ELR (cell line): ENCODE measurements at places on chromosomes 4 and X.

GRCh38 chrX:9842541-9842940 is 56.3 kb downstream of the SHROOM2 start:
- DNase-seq = peak; percentile 33

- DNase-seq = peak; percentile 64
Observed at GRCh38 chr4:80183250-80184052, 13.9 kb upstream of the PRDM8 start.

GRCh38 chr4:176475067-176475466 is 155.3 kb downstream of the SPCS3 start:
- no peak for DNase-seq

GRCh38 chr4:145281951-145282350 is 101.6 kb upstream of the OTUD4 start:
- no peak for DNase-seq

- peak; percentile 79 for DNase-seq
Observed at GRCh38 chr4:142248946-142249345, 597.2 kb downstream of the INPP4B start.

DNA sequence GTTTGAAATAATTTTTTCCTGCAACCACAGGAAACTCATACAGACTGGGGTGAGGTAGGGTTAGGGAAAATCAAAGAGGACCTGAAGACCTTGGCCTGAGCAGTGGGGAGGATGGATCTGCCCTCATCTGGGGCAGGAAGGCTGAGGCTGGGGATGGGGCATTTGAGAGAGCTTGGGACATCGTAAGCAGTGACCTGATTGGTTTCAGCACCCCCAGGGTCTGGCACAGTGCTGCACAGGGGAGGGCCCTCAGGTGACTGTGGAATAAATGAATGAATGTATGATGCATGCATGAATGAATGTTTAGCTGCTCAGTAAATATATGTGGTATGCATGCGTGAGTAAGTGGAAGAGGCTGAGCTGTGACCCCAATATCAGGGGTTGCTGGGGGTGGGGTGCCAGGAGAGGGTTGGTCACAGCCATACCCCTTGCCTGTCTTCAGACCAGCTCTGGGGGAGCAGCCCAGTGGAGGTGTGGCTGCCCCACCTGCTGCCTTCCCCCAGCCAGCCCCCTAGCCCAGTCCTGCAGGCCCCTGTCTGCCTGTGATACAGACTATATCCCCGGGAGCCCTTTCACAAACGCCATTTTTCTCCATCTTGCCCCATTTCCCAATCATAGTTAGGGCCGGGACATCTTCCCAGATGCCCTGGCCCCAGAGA is 11.0 kb upstream of the TNIP2 start:
- no peak for DNase-seq

GRCh38 chrX:38806875-38807621 is 5.8 kb downstream of the MID1IP1 start:
- no peak for DNase-seq

DNA sequence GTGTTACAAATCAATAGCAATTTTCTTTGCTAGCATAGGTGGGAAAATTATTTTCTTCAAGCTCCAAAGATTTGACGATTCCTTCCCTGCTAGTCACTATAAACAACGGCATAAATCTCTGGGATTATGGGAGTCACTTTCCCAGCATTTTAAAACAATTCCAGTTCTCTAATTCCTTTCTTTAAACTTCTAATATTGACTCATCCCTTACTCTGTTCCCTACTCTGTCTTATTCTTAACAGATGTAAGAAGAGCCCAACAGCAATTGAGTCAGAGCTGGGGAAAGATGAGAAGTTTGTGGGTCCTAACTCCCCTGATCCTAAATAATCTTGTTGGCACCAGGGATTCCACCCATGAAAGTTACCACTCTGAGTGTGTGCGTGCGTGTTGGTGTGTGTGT is 47.4 kb upstream of the IL21 start:
- DNase-seq = peak; percentile 86

- no peak for DNase-seq
Observed at GRCh38 chr4:3384391-3384770, 57.4 kb upstream of the HGFAC start.

DNA sequence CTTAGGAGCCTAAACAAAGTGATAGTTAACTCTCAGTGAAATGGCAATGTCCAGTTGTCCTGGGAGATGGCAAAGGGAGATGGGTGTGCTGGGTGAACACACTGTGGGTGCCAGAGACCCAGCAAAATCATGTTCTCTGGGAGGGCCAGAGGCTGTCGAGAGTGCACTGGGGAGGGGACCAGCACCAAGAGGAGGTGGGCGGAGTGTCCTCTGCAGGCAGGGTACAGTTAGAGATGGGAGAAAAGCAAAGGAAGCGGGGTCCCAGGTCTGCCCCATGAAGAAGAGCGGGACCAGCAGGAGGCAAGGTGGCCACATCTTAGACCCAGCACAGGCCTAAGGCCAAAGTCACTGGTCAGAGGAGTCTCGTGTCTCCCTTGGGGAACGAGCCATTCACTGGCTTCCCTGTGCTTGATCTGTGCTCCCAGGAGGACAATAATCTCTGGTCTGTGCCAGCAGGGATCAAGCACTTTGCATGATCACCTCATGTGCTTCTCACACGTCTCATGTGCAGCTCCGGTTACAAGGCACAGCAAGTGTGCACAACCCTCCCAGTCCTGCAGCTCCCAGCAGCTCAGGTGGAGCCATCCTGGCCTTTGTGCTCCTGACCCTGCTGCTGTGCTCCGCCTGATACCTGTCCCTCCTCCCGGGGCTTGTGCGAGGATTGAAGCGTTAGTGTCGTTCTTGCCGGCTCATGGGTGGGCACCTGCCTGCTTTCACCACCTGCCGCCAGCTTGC is 100.9 kb downstream of the FAM53A start:
- DNase-seq = no peak

DNA sequence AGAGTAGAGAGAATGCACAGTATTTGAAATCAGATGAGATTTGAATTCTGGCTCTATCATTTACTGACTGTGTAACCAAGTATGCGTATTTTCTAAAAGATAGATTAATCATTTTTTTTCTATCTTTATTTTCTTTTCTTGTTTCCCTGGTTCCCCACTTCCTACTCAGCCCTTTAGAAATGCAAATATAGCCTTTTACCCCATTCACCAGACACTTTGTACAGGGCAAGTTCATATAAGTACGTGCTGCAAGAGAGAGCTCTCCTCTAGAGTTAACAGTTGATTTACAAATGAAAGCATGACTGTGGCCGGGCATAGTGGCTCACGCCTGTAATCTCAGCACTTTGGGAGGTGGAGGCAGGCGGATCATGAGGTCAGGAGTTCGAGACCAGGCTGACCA is 17.8 kb upstream of the TDO2 start:
- DNase-seq = no peak

- DNase-seq = no peak
Observed at GRCh38 chr4:95141361-95141760, 383.6 kb downstream of the BMPR1B start.

DNA sequence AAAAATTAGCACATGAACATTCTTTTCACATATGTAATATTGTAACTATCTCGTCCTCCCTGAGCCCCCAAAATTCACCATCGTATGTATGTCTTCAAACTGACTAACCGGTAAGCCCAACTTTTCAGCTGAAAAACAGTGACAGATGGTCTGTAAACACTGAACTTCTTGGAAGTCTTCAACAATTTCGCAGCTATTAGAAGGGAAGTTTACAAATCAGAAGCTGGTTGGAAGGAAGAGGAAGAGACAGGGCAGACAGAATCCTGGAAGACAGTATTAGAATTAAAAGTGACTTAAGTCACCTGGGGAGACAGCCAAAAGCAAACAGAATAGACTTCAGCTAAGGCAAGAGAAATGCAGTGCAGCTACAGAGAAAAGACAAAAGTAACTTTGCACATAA is 858.4 kb downstream of the ADGRL3 start:
- DNase-seq = no peak

GRCh38 chr4:158131027-158131426 is 41.8 kb downstream of the GASK1B start:
- DNase-seq = no peak

DNA sequence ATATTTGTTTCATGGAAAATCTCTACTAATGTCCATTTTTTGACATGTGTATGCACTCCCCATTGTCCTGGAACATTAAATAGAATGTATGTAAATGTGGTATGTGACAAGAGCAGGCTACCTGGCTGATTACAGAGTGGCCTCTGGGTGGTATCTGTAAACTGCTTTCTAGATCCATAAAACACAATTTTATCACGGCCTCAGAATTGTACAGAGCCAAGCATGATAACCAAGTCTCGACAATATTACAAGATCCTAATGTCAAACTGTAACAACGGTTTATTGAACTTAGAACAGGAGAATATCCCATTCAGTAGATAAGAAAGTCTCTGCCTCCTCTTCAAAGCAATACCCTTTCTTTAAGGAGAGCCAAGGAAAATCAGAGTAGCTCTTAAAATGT is 212.4 kb downstream of the PCDH7 start:
- DNase-seq = no peak

- DNase-seq = peak; percentile 66
Observed at GRCh38 chrX:8731559-8732395, at the start of gene ANOS1. TSS of gene ANOS1 (minus strand) at chrX:8732137. CDS start at chrX:8732036, 101 bp downstream.

DNA sequence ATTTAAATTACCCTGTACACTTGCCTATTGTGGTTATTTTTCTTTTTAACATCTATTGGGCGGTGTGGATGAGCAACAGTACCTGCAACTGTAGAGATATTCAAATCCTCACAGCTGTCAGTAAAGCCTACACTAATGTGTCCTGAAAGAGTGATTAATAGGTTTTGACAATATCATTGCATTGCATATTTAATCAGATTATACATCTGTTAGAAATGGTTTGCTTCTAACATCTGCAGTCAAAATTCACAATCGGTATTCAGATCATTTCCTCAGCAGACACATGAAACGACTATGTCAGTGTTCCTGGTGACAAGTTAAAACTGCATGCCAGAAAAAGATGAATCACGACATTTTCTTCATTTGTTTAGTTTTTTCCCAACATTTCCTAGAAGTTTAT is 254.6 kb upstream of the EPHA5 start:
- DNase-seq = no peak

DNA sequence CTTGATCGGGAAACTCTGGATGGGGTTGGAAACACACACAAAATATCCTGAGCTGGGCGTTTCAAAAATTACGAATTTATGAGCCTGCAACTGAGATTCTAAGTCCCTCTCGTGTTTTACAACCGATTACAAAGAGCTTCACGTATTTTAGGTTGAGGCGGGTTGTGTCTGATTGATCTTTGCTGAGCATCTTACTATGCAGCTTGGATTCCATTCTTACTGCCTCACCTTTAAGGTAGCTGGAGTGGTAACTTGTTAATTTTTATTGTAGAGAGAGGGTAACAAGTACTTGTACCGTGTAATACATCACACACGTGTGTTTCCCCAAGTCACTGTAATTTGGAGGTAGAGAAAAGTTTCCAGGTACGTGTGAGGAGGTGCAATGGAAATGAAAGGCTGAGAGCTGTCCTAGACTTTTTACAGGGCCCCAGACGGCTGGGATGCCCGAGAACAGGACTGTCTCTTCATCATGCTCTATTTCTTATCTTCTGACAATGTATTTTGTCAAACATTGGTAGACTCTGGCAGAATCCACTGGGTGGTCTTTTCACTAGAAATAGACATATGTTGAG is 97.8 kb upstream of the TENM3 start:
- no peak for DNase-seq

DNA sequence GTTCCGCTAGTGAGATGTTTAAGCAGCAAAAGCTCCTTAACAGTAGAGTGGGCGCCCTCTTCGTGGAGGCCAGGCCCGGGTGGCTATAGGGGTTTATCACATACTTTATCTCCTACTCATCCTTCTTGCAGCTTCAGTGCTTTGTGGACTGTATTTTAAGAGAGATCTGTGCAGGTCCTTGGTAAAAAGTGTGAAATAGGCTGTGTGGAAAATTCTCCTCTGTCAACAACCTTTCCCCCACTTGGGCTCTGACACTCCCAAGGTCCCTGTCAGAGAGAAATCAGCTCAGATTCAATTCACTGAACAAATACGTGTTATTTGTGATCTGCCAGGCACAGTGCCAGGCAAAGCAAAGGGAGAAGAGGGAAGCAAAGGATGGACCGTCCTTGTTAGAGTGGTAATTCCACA is 214.3 kb upstream of the PPARGC1A start:
- peak; percentile 57 for DNase-seq

- peak; percentile 51 for DNase-seq
Observed at GRCh38 chr4:185874516-185875230, 62.7 kb upstream of the SORBS2 start.

- DNase-seq = no peak
Observed at GRCh38 chrX:5236096-5236495, 992.6 kb downstream of the NLGN4X start.

- DNase-seq = peak; percentile 30
Observed at GRCh38 chrX:54248309-54248708, 65.3 kb upstream of the FAM120C start.

GRCh38 chrX:6053141-6053540 is 175.5 kb downstream of the NLGN4X start:
- DNase-seq = no peak

- DNase-seq = no peak
Observed at GRCh38 chr4:2368746-2369437, 49.6 kb downstream of the ZFYVE28 start.

DNA sequence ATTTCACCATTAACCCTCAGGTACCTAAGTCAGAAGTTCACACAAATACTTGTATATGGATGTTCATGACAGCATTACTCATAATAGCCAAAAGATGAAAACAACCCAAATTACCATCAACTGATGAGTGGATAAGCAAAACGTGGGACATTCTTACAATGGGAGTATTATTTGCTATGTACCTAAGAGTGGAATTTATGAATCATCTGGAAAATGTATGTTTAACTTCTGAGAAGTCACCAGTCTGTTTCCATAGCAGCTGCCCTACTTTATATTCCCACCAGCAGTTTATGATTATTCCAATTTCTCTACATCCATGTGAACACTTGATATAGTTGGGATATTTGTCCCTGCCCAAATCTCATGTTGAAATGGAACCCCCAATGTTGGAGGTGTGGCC is 1478.9 kb downstream of the PCDH19 start:
- no peak for DNase-seq

GRCh38 chr4:36196145-36196913 is 48.0 kb downstream of the ARAP2 start:
- peak; percentile 46 for DNase-seq

GRCh38 chrX:15663439-15663838 is 1.2 kb downstream of the CLTRN start:
- DNase-seq = peak; percentile 8

- DNase-seq = peak; percentile 28
Observed at GRCh38 chrX:63275127-63275526, 76.0 kb downstream of the SPIN4 start.

GRCh38 chr4:175325230-175325629 is 407.1 kb downstream of the ADAM29 start:
- DNase-seq = peak; percentile 22

DNA sequence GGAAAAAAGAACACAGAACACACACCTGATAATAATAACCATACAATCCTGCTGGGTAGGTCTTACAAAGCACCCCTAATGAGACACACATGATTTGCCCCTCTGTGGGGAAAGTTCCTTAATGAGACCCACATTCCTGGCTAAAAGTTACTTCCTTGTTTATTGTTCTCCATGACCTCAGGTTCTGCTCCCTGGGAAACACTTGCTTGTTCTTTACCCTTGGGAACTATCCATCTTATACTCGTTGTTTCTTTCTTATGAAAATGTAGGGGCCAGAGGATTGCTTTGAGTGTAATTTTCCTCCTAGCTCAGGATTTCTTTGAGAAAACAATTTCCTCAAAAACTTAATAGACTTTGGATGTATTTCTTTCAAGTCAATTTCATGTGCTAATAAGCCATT is 52.1 kb upstream of the PCDH10 start:
- DNase-seq = no peak

GRCh38 chr4:20696815-20697214 is 3.4 kb upstream of the PACRGL start:
- no peak for DNase-seq

- no peak for DNase-seq
Observed at GRCh38 chrX:129785160-129785947, 5.6 kb downstream of the SASH3 start.

GRCh38 chrX:48971249-48972219 is at the start of gene KCND1:
TSS of gene KCND1 (minus strand) at chrX:48971844. CDS start at chrX:48970271, 1,573 bp downstream.
- DNase-seq = peak; percentile 66
